ENCODE measurements at places on chromosomes 4 and X.
A peak's percentile ranks its signal among the peaks of the same experiment; 100 is the strongest.

GRCh38 chrX:66675541-66675940, 36.7 kb upstream of the EDA2R start:
- no peak for DNase-seq

GRCh38 chr4:10605746-10606482, 78.7 kb downstream of the CLNK start:
- no peak for DNase-seq

GRCh38 chr4:32163125-32163524, 1443.0 kb downstream of the PCDH7 start:
- DNase-seq = peak; percentile 39

DNA sequence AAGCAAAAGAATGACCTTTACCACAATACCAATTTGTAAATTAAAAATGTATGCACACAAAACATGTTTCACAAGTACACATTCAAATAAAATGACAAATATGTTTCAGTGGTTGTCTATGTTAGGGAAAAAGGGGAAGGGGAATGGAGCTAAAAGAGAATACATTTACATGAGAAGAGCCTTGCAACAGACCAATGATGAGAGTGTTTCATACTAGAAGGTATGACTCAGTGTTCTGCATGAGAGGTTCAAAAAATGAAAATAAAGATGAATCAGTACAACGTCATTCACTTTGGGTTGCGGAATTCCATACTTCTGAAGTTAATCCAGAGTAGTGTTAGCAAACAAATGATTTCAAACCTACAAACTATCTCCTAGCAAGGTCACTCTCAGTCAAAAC, 51.7 kb downstream of the RPGR start:
- DNase-seq = peak; percentile 85

- DNase-seq = no peak
Measured at GRCh38 chr4:6562931-6563901, 11.8 kb upstream of the MAN2B2 start.

- no peak for DNase-seq
Measured at GRCh38 chr4:70749313-70749712, 27.5 kb downstream of the RUFY3 start.

GRCh38 chrX:107871136-107871535, 45.5 kb downstream of the MID2 start:
- DNase-seq = no peak

DNA sequence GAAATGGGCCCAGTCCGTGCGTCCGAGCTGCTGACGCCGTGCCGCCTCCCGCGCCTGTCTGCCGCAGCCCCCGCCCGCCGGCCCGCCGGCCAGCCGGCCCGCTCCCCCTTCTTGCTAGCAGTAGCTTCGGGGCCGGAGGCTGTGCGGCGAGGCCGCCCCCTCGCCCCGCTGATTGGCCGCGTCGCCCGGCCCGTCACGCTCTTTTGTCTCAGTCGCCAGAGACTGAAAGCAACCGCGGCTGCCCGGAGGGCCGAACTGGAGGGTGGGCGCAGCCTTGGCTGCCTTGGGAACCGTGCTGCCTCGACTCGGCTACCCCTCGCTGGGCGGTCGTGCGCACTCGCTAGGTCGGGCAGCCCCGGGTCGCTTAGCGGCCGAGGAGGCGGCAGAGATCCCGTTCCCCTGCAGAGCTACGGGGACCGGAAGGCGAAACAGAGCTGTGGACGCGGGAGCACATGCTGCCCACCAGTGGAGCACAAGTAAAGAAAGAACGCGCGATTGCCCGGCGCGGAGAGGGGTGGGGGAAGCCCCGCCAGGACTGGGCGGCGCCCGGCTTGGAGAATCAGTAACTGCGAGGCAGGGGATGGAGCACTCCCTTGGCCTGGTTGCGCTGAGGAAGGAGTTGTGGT, at the start of gene ZCCHC18:
Gene ZCCHC18 (plus strand): TSS at position 198 of the 626 bp plus-strand sequence. CDS start 1,589 bp downstream, outside the sequence.
- DNase-seq = peak; percentile 5

GRCh38 chr4:114263233-114263632, 283.8 kb upstream of the ARSJ start:
- no peak for DNase-seq

DNA sequence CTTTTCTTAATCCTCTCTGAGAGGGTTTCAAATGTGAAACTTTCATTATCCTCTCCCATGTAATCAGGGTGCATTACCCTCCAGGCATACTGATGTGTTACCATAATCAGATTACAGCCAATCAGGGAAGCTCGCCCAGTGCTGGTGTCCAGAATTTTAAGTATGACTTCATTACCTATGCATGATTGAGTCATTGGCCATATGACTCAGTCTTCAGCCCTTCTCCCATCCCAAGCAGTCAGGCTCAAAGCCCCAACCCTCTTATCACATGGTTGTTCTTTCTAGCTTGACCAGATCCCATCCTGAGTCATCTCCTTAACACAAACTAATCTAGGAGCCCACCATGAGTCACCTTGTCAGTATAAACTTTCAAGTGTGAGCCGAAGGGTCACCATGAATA, 1668.1 kb upstream of the AGA start:
- DNase-seq = no peak

- DNase-seq = peak; percentile 46
Measured at GRCh38 chrX:150063674-150064073, 125.4 kb upstream of the EOLA2 start.

DNA sequence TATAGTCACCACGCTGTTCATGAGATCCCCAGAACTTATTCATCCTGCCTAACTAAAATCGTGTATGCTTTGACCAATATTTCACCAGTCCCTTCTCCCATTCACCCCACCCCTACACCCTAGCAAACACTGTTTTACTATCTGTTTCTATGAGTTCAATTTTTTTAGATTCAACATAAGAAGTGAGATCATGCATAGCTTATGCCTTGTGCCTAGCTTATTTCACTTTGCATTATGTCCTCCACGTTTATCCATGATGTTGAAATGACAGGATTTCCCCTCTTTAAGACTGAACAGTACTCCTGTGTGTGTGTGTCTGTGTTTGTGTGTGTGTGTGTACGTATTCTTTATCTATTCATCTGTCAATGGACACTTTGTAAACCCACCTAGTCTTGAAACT, 16.8 kb downstream of the ANXA5 start:
- DNase-seq = no peak

DNA sequence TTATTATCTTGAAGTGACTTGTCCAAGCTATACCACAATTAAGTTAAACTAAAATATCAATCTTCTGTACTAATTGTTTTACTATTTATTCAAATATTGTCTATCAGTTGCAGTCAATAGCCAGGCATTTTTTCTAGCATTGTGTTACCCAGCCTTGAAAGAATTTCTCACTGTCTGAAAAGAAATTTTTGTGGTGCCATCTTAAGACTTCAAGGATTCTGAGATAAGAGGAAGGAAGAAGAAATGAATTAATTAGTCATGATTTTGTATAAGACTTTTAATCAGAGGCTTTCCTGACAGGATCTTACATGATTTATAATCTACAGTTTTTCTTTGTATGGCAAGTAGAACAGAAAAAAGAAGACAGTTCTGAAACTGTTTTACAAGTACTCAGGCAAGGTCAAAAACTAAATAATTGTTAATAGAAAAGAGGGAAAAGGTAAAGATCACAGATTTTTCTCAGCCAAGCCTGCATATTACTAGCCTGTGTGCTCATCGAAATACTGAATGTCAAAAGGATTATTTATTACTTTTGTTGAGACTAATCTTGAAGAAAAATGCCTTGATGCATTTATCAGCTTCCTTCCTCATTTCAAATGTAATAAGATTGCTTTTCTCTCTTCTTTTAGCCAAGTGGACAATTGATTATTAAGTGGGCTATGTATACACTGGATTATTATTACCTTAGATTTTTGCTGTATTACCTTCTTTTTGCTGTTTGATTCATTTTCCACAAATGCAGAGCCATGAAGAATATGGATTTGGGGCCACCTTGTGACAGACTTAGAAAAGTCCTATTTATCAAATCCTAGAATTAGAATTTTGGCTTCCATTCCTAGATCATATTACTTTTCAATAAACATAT, 53.8 kb downstream of the CXCL1 start:
- peak; percentile 52 for DNase-seq

GRCh38 chrX:47187106-47187677, 6.4 kb upstream of the UBA1 start:
- DNase-seq = no peak

DNA sequence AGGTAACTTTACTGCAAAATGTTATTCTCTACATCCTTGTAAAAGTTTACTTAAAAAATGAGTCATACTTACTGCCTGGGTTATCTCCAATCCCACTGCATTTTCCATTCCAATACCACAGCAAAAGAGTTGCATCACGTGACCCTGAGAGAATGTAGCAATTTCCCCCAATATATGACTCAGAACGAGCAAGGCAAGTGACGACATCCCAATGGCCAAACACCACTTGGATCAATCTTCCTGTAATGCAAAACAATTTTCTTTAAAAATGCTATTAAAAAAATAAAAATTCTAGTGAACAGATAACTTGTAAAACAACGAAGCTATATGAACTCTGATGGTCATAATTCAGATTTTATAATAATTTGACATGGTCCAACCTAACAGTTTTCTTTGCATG, 224.3 kb downstream of the DCLK2 start:
- DNase-seq = peak; percentile 80

DNA sequence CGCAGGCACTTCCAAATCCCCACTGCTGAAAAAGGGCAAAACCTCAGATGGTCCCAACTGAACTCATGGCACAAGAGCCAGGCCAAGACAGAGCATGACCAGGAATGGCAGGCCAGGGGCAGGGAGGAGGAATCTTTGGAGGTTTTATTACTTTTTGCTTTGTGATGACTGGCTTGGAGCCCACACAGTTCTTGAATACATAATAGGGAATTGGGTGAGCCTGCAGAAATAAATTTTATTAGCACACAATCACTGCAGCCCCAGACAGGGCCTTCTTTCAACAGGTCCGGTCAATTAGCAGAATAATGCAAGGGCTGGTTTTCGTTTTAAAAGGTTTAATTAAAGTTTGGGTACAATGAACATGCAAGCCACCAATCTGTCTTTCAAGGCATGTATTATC, 23.4 kb upstream of the MAMLD1 start:
- no peak for DNase-seq

GRCh38 chr4:96952610-96953009, 1112.7 kb downstream of the PDHA2 start:
- DNase-seq = no peak

- no peak for DNase-seq
Measured at GRCh38 chrX:49977319-49978090, 55.1 kb downstream of the CLCN5 start.

DNA sequence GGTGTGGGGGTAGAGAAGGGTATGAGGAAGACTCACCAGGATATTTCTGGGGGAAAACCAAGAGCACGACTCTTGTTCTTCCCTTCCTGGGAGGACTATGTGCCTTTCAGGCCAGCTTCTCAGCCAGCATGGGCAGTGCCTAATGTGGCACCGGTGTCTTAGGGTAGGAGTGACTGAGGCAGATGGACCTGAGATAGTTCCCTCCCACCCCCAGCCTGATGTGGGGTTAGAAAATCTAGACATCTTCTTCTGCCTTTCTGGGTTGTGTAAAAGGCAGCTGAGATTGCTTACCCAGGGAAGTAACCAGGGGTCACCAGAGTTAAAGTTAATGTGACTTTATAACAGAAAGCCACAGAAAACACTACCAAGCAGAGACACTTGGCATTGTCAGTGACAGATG, 127.3 kb downstream of the TMA16 start:
- DNase-seq = peak; percentile 80

GRCh38 chr4:147717878-147718277, 14.0 kb upstream of the ARHGAP10 start:
- DNase-seq = no peak

- DNase-seq = peak; percentile 3
Measured at GRCh38 chr4:46937493-46937892, 28.4 kb upstream of the COX7B2 start.

GRCh38 chr4:146709956-146710355, 71.3 kb downstream of the POU4F2 start:
- no peak for DNase-seq

- DNase-seq = no peak
Measured at GRCh38 chrX:12767856-12768255, 23.4 kb upstream of the PRPS2 start.

GRCh38 chr4:139333046-139333445, 30.8 kb upstream of the NDUFC1 start:
- DNase-seq = no peak

GRCh38 chrX:36575670-36576069, 432.5 kb upstream of the FAM47C start:
- DNase-seq = no peak

DNA sequence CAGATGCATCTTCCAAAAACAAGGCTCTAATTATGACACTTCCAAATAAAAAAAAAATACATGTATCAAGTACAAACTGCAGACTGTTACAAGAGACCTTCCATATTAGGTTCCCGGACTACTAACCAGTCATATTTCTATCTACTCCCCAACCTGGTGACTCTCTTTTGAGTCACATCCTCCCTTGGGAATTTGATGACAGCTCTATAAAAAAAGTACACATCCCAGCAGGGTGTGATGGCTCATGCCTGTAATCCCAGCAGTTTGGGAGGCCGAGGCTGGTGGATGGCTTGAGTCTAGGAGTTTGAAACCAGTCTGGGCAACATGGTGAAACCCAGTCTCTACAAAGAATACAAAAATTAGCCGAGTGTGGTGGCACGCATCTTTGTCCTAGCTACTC, 14.9 kb downstream of the RPGR start:
- no peak for DNase-seq

- no peak for DNase-seq
Measured at GRCh38 chr4:172950990-172951389, 217.6 kb upstream of the GALNT7 start.

DNA sequence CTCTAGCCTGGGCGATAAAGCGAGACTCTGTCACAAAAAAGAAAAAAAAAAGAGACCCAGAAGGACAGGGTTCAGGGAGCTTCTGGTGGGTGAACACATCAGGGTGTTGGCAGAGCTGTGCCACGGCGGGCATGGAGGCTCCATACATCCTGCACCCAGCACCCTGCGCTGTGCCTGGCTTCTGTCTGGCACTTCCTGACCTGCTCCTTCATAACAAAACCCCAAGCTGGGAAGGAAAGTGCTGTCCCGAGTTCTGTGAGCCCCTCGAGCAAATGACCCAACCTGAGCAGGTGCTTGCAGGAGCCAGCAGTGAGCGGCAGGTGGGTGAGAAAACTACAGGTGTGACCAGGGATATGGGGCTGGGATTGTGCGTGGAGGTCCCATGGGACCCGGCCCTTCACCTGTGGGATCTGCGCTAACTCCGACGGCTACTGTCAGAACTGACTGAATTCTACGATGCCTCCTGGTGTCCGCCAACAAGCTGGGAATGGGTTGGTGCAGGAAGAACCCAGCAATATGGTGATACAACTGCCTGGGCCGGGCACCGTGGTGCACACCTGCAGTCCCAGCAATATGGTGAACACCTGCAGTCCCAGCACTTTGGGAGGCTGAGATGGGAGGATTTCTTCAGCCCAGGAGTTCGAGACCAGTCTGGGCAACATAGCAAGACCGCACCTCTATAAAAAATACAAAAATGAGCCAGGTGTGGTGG, 18.9 kb downstream of the ASMTL start:
- no peak for DNase-seq

DNA sequence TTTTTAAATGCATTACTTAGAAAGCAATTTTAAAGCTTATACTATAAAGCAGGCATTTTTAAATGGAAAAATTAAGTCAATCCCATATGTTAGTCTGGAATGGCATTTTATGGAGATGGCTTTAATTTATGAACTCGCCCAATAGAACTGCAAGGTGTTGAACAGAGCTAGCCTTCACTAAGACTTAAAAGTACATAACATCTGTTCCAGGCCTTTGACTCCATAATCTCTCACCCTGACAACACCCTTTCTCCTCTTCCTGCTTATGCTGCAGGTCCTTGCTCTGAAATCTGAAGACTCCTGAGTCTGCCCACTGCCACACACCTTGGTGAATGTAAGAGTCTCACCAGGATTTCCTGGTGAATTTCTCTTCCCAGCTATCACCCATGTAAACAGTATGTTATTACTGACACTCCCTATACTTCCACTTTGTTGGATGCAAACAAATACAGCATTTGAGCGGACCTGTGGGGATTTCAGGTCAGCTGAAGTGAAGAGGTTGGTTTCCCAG, 17.7 kb upstream of the SLC39A8 start:
- no peak for DNase-seq

Measured in suppressor macrophage (primary cell).